ENCODE measurements at places on chromosomes 1 and 21.
A peak's percentile ranks its signal among the peaks of the same experiment; 100 is the strongest.

DNA sequence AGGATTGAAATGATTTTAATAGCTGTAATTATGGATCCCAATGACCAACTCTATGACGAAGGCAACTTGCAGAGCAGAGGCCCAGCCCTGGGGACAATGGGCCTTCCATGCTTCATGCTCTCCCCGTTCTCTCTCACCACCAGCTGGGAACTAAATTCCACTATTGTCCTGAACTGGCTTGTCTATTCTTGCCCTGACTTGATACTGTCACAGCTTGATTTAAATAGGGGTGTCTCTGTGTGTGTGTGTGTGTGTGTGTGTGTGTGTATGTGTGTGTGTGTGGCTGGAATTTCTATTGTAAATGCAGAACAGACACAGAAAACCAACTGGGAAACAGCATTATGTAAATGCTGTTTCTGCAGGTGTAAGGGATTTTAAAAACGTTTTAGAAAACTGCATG lies 57.0 kb downstream of the SLC22A15 start:
- DNase-seq: no peak

GRCh38 chr1:108643492-108644335 lies 17.2 kb downstream of the HENMT1 start:
- DNase-seq: peak; percentile 33

DNA sequence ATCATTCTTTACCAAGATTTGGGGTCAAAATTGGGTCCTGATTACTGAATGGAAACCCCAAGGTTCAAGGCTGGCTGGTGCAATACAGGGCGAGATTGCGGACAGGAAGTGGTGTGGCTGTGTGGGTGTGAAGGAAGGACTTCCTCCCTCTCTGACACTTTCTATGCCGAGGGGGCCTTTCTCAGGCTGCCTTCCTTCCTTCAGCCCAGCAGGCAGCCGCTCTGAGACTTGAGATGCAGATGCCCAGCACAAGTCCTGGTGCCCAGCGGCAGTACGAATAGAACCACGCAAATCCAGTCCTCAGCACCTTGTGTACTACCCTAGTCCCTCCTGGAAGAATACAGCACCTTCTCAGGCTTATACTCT lies 16.3 kb downstream of the BATF3 start:
- peak; percentile 86 for DNase-seq

- DNase-seq: no peak
Measured at GRCh38 chr1:89295187-89295586, 22.5 kb upstream of the GBP5 start.

- DNase-seq: peak; percentile 72
Measured at GRCh38 chr1:109620841-109621286, 1.2 kb downstream of the AMPD2 start.

DNA sequence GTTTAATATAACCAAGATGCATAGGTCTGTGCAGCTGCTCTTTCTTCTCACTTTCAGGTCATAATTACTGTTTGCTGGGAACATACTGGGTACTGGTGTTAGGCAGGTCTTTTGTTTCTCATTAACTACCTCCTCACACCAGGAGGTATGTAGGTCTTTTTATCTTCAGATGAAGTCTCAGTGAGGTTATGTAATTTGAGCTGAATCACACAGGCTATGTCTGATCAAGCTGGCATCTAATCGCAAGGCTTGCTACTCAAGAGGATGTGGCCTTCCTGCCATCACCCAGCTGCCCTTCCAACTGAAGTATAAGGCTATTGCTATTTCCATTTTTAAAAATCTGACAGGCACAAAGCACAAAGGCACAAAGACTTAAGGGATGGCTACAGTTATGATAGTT lies 96.4 kb downstream of the RUNX1 start:
- DNase-seq: no peak

GRCh38 chr1:85544689-85545215 lies 35.8 kb upstream of the CCN1 start:
- no peak for DNase-seq

GRCh38 chr1:150160964-150161621 lies 11.4 kb downstream of the PLEKHO1 start:
- DNase-seq: no peak

DNA sequence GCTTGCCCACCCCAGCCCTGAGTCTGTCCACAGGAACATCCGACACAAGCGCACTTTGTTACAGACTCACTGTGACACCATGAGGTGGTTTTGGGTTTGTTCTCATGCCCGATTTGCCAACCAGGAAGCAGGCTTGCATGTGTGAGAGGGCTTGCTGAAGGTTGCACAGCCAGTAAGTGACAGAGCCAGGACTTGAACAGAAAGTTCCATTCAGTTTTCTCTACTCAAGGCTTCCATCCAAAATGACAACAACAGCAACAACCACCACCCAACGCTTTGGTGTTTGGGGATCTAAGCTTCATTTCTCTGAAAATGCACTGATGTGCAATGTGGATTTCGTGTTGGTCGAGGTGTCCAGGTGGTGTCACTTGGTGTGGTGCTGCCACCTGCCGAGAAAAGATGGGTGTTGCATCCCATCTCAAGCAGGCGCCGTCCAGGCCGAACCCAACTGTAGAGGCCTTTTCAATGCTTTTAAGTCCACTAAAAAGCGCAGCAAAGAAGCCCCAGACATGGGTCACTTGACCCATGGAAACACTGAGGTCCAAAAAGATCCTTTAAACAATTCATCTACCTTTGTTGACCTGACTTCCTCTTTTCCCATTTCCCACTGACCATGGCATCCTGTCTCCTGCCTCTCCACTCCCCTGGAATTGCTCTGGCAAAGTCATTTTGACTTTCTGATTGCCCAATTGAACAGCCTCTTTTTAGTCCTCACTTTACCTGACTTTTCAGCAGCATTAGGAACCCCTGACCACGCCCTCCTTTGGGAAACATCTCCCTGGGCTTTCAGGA lies 12.2 kb downstream of the CITED4 start:
- DNase-seq: no peak

GRCh38 chr1:19957779-19958178 lies 21.6 kb downstream of the PLA2G2A start:
- no peak for DNase-seq

GRCh38 chr1:65688848-65689247 lies 103.8 kb upstream of the PDE4B start:
- no peak for DNase-seq

DNA sequence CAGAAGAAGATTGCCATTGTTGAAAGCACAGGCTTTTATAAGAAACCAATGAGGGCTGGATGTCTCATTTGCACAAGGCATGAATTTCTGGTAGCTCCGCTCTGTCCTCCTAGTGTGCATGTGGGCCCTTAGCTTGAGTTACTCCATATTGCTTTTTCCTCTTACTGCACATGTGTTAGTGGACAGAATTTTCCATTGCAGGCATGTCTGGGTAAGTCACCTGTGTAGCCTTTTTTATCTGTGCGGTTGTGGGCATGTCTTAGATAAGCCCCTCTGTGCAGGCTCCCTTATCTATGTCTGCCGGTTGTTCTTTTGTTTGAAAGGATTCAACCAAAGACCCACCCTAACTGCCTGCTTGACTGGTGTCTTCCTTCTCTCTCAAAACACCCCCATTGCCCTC lies 7.2 kb upstream of the CLCA1 start:
- DNase-seq: no peak

DNA sequence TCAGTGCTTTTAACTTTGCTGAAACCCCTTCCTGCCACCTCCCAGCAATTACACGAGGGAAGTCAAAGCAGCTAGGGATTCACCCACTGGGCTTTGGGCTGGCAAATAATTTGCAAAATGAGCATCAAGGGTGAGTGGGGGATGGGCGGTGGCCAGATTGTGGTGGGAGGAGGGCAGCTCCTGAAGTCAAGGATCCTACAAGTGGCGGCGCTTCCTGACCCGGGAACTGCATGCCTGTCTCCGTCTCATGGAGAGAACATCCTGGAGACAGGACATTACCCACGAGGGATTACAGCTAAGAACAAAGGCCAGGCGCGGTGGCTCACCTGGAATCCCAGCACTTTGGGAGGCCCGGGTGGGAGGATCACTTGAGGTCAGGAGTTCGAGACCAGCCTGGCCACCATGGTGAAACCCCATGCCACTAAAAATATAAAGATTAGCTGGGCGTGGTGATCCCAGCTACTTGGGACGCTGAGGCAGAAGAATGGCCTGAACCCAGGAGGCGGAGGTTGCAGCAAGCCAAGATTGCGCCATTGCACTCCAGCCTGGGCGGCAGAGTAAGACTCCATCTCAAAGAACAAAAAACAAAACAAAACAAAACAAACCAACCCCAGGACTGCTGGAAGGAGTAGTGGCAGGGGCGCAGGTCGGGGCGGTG lies 12.9 kb downstream of the TTC34 start:
- no peak for DNase-seq

GRCh38 chr1:30507016-30507312 lies 216.4 kb downstream of the MATN1 start:
- no peak for DNase-seq

DNA sequence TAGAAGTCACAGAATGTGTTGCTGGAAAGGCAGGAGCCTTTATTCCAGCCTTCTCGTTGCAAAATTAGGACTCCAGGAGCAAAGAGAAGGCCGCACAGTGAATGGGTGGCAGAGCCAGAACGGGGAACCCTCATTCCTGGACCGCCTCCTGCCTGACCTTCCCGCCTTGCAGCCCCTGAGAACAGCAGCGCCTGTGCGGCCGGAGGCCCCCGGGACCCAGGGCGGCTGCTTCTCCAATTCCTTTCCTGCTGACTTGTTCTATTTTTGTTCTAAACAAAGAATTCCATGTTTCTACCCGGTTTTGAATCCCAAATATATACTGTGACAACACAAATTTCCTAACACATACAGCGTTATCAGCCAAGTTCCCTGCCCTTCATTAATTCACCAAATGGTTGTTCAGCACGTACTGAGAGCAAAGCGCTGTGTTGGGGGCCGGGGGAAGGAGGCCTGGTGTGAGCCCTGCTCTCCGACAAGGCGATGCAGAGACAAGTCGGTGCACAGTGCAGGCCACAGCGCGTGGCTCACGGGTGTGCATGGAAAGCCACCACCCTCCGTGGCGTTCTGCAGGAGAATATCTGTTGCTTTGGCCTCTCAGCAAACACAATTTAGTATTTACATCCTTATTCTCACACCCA lies 31.9 kb upstream of the COL6A2 start:
- DNase-seq: no peak

- no peak for DNase-seq
Measured at GRCh38 chr21:45856442-45856841, 125.1 kb upstream of the COL6A1 start.
